ENCODE measurements at places on chromosomes 11 and 22. TPM values are rescaled to one million over a fixed set of nuclear protein-coding genes. Genes with fewer than 3 reads are reported as not detected.

MMP27 gene
- total RNA-seq = not detected

SSTR3 gene
- 1.2 TPM for total RNA-seq

HTR3B gene
- 0.23 TPM for total RNA-seq

IGF2 gene
- total RNA-seq = 15.7 TPM

GAB4 gene
- not detected for total RNA-seq

TRAPPC4 gene
- 69.0 TPM for total RNA-seq

WT1 gene
- total RNA-seq = not detected

MOV10L1 gene
- total RNA-seq = 1.8 TPM

MPPED2 gene
- 84.9 TPM for total RNA-seq

CRYBB3 gene
- total RNA-seq = not detected

BATF2 gene
- not detected for total RNA-seq

BCO2 gene
- total RNA-seq = 21.0 TPM

OR51B2 gene
- total RNA-seq = 0.46 TPM

MICALL1 gene
- total RNA-seq = 27.9 TPM

GNAZ gene
- total RNA-seq = 120 TPM

NLRP10 gene
- total RNA-seq = not detected

ELF5 gene
- not detected for total RNA-seq

CD44 gene
- total RNA-seq = 16.4 TPM

CARD16 gene
- total RNA-seq = 1.4 TPM

OOSP1 gene
- not detected for total RNA-seq

SLC25A1 gene
- total RNA-seq = 36.7 TPM

ANO3 gene
- 6.2 TPM for total RNA-seq

TTLL8 gene
- total RNA-seq = not detected

LIF gene
- total RNA-seq = not detected

LMO2 gene
- 24.7 TPM for total RNA-seq

FAM180B gene
- not detected for total RNA-seq

CASTOR1 gene
- 2.5 TPM for total RNA-seq

TCN1 gene
- not detected for total RNA-seq

SCT gene
- not detected for total RNA-seq

OTOG gene
- 0.23 TPM for total RNA-seq

C11orf42 gene
- not detected for total RNA-seq

GSTT4 gene
- not detected for total RNA-seq

CALCA gene
- total RNA-seq = not detected

SLC5A12 gene
- total RNA-seq = 0.46 TPM

OR5T2 gene
- total RNA-seq = not detected

MPZL3 gene
- 2.8 TPM for total RNA-seq

ACRV1 gene
- 0.92 TPM for total RNA-seq

MRGPRX4 gene
- total RNA-seq = not detected

SCYL1 gene
- 40.6 TPM for total RNA-seq

SHISAL1 gene
- total RNA-seq = 43.8 TPM

NXPE2 gene
- 1.4 TPM for total RNA-seq

B4GALNT4 gene
- total RNA-seq = 75.7 TPM

CCDC86 gene
- 5.1 TPM for total RNA-seq

DDTL gene
- 3.9 TPM for total RNA-seq

APOBEC3H gene
- not detected for total RNA-seq

VWCE gene
- total RNA-seq = 1.4 TPM

SYT7 gene
- total RNA-seq = 71.5 TPM

OSBP2 gene
- total RNA-seq = 19.4 TPM

C2CD3 gene
- total RNA-seq = 21.0 TPM

VPREB1 gene
- not detected for total RNA-seq

GNB1L gene
- 2.5 TPM for total RNA-seq

SULT4A1 gene
- total RNA-seq = 49.4 TPM

GAL3ST1 gene
- 6.0 TPM for total RNA-seq

ENDOD1 gene
- 42.4 TPM for total RNA-seq

GLYATL2 gene
- total RNA-seq = 4.8 TPM

CLDN5 gene
- 91.8 TPM for total RNA-seq

GSTT2B gene
- total RNA-seq = 4.6 TPM

IL10RA gene
- 3.7 TPM for total RNA-seq

Measured in diencephalon (tissue), 1 donor.